ENCODE measurements at places on chromosomes 7 and 10.

- ATAC-seq: no peak
These were observed 47.2 kb downstream of the LRRC20 start for GRCh38 chr10:70335246-70335613.

DNA sequence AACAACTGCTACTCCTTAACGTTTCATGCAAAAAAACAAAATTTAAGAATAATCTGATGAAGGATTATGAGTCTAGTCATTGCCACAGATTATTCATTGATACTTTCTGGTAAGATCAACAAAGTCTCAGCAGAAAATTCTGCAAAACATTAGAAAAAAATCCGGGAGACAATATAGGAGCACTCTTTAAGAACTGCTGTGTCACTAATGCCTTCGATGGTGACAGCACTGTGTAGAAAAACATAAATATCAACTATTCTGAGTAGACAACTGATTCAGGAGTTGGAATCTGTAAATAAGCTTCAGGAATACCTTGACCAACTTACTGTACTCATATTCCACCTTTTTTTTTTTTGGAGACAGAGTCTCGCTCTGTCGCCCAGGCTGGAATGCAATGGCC is 69.0 kb downstream of the CYTH3 start:
- no peak for ATAC-seq

DNA sequence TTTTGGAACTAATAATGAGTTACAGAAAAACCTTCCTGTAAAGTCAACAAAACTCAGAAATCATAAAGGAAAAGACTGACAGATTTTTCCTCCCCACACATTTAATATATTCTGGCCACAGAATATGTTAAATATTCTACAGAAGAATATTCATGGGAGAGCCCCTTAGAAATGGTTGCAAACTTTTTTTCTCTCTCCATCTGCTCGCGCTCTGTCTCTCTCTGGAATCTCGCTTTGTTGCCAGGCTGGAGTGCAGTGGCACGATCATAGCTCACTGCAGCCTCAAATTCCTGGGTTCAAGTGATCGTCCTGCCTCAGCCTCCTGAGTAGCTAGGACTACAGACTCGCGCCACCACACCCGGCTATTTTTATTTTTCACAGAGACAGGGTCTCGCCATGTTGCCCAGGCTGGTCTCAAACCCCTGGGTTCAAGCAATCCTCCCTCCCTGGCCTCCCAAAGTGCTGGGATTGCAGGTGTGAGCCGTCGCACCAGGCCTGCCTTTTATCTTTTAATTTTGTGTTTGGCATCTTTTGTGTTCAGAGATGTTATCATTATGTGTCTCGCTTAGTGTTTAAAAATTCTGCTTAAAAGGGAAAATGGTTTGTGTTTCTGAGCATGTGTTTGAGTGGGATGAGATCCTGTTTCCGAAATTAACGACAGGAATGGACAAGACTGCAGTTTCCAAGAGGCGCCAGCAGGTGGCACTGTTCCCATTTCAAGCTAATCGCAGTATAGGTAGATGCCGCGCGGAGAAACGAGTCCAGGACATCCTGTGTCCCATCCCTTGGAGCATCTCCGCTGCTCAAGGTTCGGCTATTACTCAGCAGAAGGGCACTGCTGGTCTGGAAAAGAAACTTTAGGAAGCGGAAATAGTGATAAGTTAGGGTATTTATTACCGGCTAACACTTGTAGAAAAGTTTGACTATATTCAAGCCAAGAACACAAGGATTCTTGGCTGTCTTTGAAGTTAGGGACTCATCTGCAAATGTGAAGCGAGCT is 23.1 kb upstream of the ST7 start:
- peak; percentile 96 for ATAC-seq

DNA sequence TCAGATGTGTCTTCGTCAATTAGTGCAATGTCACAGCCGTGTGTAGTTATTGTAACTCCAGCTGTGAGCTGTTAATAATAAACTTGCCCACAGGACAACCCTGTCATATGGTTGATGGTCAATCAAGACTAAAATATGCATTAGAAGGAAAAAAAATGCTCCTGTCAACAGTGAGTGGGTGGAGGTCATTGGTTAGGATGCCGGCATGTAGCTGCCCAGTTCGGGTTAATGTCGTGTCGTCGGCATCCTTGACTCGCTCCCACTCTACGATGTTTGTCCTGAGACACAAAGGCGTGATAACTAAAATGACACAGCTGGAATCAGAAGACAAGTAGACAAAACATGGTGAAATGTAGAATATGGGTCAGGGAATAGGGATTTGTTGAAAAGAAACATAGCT is 442.8 kb upstream of the NPVF start:
- ATAC-seq: no peak

DNA sequence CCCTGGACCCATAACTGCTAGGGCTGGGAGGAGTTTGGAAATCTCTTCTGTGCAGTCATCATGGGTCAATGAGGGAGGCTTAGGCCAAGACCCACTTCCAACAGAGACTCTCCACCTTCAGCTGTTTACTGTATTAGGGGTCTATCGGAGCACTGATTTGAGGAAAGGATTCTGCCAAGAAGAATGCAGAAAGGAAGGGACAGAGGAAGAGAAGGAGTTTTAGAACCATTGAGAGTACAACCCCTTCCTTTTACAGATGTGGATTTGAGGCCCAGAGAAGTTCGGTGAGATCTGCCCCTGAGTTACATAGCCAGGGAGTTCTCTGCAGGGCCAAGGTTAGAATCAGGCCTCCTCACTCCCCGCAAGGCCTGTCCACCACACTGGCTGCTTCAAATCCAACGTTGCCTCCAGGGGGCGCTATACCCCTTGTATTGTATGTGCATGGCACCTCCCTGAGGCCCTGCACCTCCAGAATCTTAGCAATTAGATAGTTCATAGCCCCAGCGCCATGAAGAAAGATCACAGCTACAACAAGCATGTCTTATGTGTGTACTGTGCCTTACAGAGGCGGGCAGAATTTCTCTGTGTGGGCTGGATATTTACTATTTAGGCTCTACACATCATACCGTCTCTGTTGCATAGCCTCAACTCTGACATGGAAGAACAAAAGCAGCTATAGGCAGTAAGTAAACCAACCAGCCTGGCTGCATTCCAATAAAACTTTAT is 246.8 kb downstream of the SKIDA1 start:
- peak; percentile 100 for ATAC-seq

- peak; percentile 24 for ATAC-seq
These were observed 13.5 kb downstream of the NEUROD6 start for GRCh38 chr7:31327071-31327470.

- ATAC-seq: no peak
These were observed 41.7 kb downstream of the NPY start for GRCh38 chr7:24325708-24326107.

DNA sequence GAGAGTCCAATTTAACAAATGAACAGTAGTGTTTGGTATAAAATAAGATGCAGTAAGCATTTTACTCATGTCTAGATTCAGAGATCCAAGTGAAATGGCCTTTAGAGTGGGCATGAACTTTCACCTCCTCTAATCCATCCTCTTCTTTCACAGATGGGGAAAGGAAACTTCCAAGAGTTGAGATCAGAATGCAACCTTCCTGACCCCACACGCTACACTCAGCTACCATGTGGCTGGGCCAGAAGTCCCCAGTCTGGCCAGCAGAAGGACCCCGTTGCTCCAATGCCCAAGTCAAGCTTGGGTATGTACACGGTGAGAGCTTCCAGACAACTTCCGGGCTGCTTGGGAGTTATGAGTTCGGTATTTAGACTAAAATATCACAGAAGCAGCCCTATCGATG is 228.0 kb downstream of the ELMO1 start:
- ATAC-seq: no peak

- peak; percentile 29 for ATAC-seq
These were observed 85.8 kb downstream of the CALD1 start for GRCh38 chr7:134865001-134865845.

DNA sequence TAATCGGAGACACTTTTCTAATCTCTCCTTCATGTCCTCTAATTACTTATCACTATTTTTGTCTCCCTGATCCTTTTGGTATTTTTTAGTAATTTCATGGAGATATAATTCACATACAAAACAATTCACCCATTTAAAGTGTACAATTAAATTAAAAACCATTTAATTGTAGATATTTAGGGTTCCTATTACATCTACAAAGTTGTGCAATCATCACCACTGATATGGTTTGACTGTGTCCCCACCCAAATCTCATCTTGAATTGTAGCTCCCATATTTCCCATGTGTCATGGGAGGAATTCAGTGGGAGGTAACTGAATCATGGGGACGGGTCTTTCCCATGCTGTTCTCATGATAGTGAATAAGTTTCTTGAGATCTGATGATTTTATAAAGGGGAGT is 29.0 kb downstream of the GCC1 start:
- no peak for ATAC-seq

DNA sequence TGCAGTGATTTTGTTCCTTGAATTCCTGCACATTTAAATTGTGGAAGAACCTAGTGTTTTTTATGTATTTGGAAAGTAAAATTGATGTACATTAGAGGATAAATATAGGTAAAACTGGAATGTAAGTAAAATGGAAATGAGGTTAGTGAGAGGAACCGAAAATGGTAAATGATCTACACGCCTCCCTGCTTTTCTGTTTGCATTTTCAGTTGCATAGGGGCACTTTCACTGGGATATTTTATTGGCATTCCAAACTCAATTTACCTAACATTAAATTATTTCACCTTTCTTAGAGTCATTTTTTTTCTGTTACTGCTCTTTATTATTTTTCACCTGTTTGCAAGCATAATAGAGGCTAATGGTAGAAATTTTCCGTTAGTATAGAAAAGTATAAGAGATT is 8.0 kb downstream of the CDK13 start:
- no peak for ATAC-seq

- ATAC-seq: peak; percentile 60
These were observed 75.2 kb downstream of the CDC123 start for GRCh38 chr10:12271210-12271540.

- ATAC-seq: no peak
These were observed 140.5 kb upstream of the BTBD16 start for GRCh38 chr10:122130474-122131110.

GRCh38 chr7:99331002-99331401 is 5.3 kb downstream of the ARPC1A start:
- ATAC-seq: 0 out of 3 replicates have a peak, but pooled peaks have one; percentile 12

DNA sequence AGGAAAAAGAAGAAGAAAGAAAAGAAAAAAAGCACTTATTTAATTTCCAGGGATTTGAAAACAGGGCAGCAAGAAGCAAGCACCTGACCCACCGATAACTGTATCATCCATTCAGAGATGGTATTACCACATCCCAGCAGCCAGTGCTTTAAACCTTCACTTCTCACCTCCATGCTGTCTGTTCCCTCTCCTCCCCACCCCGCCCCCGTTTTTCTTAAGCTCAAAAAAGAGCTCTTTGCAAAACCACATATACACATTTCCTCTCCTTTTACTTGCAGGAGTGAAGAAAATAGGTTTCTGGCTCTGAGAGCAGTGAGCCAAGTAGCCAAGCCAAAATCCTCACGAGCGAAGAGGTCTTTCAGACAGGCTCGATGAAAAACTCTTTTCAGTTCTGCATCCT is 2.2 kb downstream of the STOX1 start:
- no peak for ATAC-seq

GRCh38 chr10:87504307-87504639 is 420 bp upstream of the MINPP1 start:
- ATAC-seq: no peak

GRCh38 chr10:48531486-48531885 is 73.4 kb downstream of the ARHGAP22 start:
- ATAC-seq: no peak

- ATAC-seq: no peak
These were observed 88.5 kb upstream of the LRRTM3 start for GRCh38 chr10:66837335-66837734.

- ATAC-seq: no peak
These were observed 147.1 kb upstream of the AOAH start for GRCh38 chr7:36871355-36871738.

DNA sequence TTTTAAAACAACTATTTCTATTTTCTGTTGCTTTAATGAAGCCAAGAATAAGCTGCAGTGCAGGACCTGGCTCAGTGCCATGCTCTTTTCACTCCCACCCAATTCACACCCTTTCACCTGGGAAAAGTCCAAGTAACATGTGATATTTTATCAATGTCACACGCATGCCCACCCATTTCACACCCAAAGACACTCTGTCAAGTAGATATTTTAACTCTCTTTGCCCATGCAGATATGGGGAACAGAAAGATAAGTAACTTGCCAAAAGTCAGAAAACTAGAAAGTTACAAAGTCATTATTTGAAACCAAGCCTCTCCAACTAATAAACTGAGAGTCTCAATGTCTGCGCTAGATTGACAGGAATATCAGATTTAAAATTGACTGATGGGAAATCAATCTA is 706.7 kb upstream of the PHF14 start:
- no peak for ATAC-seq

DNA sequence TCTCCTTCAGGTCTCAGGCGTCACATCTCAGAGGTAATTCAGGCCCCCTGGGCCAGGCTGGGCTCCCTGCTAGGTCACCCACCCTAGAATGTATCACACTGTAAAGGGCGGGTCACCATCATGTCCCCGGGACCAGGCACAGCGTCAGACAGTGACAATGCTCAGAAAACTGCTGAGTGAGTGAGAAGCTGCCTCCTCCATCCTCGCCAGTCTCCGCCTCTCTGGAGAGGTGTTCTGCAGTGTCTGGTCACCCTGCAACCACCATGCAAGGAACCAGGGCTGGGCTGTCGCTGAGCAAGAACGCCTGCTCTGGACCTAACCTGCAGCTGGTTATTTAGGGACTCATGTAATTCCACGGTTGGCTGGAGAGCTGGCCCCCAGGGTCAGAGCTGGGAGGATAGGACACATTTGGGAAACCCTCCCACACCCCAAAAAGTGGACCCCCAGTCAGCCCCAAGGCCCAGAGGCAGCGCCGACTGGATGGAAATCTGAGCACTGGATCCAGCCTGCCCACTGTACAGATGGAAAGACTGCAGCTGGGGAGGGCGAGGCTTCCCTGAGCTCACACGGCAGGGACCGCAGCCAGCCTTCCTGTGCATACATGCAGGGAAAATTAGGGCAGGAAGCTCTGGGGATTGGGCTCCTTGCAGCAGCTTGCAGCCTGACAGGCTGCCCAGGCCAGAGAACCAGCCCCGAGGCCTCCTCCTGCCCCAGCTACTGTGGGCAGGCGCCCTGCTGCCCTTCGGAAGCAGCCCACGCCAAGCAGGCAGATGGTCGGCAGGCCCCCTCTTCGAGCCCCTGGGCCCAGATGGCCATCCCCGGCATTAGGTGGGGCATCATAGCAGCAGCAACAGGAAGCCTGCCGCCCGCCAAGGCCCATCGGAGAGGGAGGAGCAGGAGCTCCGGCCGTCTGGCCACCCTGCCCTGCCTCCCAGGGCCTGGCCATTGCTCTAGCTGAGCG is 105.4 kb upstream of the ZMIZ1 start:
- peak; percentile 14 for ATAC-seq

- ATAC-seq: no peak
These were observed 69.7 kb downstream of the CYP51A1 start for GRCh38 chr7:92064438-92065029.
